ENCODE measurements at places on chromosomes 5 and 9. TPM values are rescaled to one million over a fixed set of nuclear protein-coding genes. Genes with fewer than 3 reads are reported as not detected.

NUP155 gene
- 18.6 TPM for total RNA-seq

GNA14 gene
- total RNA-seq, result not detected

SLC34A1 gene
- total RNA-seq, result not detected

PIP5K1B gene
- not detected for total RNA-seq

SLC36A1 gene
- total RNA-seq, result 10.2 TPM

Data from A549 treated with DMSO at 1 μM for 4 hours (cell line).